ENCODE measurements at places on chromosomes 16 and 17. TPM values are rescaled to one million over a fixed set of nuclear protein-coding genes. Genes with fewer than 3 reads are reported as not detected.

DNA sequence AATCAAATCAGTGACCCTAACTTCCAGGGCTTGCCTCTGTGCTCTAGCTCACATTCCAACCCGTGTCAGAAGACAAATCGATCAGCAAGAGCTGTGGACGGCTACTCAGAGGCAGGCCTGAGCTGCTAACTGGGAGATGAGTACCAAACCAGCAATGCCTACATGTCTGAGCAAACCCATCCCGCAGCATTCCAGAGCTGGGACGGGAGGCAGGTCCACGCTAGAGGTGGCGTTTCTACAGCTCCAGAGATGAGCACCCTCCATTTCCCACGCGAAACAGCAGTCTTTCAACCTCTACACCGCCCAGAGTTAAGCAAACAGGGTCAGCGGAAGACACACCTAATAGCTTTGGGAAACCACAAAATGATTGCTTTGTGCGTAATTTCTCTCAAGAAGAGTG lies 6.5 kb downstream of the NXN start:
- no peaks in the 10 kb centered on the region for H3K36me3 ChIP-seq
- H3K4me3 ChIP-seq = no peak overlapping the region
- H3K27me3 ChIP-seq = peaks cover 59% of the 10 kb centered on the region
- H3K27ac ChIP-seq = no peak overlapping the region
- no peak for DNase-seq
- peaks cover under 1% of the 10 kb centered on the region for H3K4me1 ChIP-seq

DNA sequence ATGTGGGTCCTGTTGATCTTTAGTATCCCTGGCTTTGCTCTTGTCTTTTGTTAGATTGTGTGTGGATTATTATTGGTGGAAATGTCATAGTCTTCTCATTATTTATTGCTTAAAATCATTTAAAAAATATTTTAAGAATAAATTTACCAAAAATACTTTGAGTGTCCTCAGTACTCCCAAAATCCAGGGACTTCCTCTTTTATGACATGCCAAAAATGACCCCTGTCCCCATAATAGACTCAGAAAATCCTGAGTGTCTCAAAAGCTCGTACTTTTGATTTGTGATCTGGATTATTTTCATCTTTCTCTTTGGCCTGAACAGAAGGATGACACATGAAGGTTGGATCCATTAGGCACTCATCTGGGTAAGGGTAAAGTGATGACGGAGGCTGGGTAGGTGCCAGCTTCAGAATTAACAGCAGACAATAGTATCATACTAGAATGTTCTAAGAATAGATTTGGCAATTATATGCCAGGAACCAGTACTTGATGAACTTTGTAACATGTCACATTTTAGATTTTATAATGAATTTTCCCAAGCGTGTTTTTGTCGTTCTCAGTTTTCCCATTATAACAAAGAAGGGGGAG lies 602.2 kb upstream of the CDH8 start:
- no peaks in the 10 kb centered on the region for H3K36me3 ChIP-seq
- H3K4me1 ChIP-seq = no peaks in the 10 kb centered on the region
- H3K27me3 ChIP-seq = no peaks in the 10 kb centered on the region
- no peak overlapping the region for H3K4me3 ChIP-seq
- no peak overlapping the region for H3K27ac ChIP-seq

DNA sequence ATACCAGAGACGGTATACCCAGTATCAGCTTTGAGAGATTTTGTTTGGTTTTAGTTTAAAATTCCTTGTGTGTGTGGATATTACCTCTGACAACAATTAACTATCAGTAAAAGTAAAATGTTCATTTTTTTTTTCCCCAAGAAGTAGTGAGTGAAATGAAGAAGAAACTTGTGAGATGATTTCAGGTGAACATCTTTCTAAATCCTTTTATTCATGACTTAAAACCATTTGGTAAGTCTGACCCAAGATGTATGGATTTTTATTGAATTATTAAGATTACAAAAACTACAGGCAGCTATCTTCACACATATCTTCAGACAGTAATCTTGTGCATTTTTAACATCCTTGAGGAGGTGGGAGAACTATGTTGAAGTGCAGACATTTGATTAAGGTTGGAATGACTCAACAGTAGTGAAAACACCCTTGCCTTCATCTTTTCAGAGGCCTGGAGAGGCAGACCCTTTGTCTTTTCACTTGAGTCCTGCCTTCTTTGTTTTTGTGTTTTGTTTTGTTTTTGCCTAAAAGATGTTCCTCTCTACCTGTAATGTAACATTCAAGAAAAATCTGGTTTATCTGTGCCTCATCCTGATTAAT lies 240.3 kb upstream of the TBX2 start:
- H3K36me3 ChIP-seq = peaks cover 2% of the 10 kb centered on the region
- no peak for DNase-seq
- no peaks in the 10 kb centered on the region for H3K27me3 ChIP-seq
- H3K4me3 ChIP-seq = no peak overlapping the region
- H3K4me1 ChIP-seq = peaks cover 22% of the 10 kb centered on the region
- no peak overlapping the region for H3K27ac ChIP-seq

DNA sequence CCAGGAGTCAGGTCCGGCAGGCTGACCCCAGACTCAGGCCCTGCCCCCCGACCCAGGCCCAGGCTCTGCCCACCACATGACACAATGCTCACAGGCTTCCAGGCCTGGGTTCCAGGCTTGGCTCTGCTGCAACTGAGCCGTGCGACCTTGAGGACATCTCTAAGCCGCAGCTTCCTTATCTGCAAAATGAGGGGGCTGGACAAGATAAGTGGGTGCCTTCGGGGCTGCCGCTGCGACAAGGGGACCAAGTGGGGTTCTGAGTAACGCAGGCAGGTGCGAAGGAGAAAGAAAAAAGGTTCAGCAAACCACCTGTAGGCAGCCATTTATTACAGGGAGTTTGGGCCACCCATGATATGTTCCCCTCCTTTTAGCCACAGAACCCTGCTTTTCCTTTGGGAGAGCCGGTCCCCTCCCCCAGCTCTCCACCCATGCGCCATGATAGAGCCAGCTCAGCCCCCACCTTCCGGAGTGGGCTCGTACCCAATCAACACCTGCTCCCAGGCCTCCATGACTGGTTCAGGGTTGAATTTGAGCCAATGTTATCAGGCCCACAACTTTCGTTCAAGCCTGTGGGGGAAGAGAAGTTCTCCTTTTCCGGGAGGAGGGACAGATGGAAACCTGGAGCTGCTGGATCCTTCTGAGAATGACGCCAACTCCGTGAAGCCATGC lies 38.2 kb downstream of the RTN4RL1 start:
- DNase-seq = no peak
- no peaks in the 10 kb centered on the region for H3K4me1 ChIP-seq
- no peaks in the 10 kb centered on the region for H3K36me3 ChIP-seq
- H3K4me3 ChIP-seq = no peak overlapping the region

- H3K27ac ChIP-seq = no peak overlapping the region
- DNase-seq = no peak
- H3K4me1 ChIP-seq = peaks cover 8% of the 10 kb centered on the region
- no peaks in the 10 kb centered on the region for H3K27me3 ChIP-seq
- no peak overlapping the region for H3K4me3 ChIP-seq
- no peaks in the 10 kb centered on the region for H3K36me3 ChIP-seq
These were observed 238.1 kb downstream of the NTN1 start for GRCh38 chr17:9259419-9259818.

DNA sequence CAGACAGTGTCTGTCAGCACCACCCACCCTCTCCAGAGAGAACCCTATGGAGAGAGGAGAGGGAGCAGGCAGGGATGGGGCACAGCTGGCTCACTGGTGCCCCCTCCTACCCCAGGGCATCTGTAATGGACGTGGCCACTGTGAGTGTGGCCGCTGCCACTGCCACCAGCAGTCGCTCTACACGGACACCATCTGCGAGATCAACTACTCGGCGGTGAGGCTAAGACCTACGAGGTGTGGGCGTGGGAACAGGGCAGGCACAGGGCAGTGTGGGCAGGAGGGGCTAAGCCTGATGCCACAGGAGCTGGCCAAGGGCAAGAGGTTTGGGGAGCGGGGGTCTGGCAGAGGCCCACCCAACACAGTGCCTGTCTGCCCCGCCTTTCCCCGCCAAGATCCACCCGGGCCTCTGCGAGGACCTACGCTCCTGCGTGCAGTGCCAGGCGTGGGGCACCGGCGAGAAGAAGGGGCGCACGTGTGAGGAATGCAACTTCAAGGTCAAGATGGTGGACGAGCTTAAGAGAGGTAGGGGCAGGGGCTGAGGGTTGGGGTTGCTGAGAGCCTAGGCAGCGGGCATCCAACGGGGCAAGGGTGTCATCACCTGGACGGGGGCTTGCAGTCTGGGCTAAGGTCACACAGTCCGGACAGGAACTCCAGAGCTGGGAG lies 15.0 kb downstream of the ITGB4 start:
- no peak overlapping the region for H3K27ac ChIP-seq
- H3K27me3 ChIP-seq = no peaks in the 10 kb centered on the region

DNA sequence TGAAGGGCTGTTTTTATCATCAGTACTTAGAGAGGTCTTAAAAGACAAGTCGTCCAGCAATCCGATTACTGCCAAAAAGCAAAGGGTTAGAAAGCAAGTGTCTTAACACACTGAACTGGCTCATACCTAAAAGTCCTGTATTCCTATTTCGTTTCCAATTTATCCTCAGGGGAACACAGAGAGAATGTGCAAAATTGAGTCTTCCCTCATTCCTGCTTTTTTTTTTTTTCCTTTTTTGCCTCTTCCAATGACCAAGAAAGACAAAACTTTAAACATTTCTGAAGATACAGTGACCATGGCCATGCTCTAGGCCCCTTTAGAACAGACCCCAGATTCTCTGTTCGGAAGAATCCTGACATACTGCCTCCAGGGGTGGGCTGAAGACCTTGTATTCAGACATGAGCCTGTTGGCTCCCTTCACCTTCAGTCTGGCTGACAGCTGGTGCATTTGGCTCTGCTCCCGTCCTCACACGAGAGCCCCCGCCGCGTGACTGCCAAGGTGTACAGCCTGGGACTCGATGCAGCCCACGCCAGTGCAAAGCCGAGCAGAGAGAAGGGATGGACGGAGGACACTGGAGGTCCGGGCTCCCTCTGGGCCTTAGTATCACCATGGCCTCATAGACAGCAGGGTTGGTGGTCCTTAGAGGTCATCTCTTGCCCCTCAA lies 47.0 kb downstream of the COTL1 start:
- H3K27me3 ChIP-seq = no peaks in the 10 kb centered on the region
- H3K4me3 ChIP-seq = no peak overlapping the region
- H3K4me1 ChIP-seq = peaks cover 65% of the 10 kb centered on the region
- H3K27ac ChIP-seq = no peak overlapping the region

DNA sequence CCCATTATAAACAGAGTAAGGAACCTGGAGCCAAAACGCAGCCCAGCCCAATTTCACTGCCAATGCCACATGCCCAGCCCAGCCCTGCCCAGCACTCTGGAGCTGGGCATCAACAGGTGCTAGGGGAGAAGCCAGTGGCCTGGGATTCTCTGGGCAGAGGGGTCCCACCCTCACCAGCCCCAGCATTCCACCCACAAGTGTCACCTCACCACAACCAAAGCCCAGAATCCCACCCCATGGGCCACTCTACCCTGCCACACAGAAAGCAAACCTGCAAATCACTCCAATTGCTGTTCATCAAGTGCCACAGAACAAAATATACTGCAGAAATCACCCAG lies 102.5 kb upstream of the CDH5 start:
- H3K27ac ChIP-seq = no peak overlapping the region
- peaks cover 22% of the 10 kb centered on the region for H3K27me3 ChIP-seq
- H3K4me1 ChIP-seq = peaks cover 1% of the 10 kb centered on the region
- no peak overlapping the region for H3K4me3 ChIP-seq

DNA sequence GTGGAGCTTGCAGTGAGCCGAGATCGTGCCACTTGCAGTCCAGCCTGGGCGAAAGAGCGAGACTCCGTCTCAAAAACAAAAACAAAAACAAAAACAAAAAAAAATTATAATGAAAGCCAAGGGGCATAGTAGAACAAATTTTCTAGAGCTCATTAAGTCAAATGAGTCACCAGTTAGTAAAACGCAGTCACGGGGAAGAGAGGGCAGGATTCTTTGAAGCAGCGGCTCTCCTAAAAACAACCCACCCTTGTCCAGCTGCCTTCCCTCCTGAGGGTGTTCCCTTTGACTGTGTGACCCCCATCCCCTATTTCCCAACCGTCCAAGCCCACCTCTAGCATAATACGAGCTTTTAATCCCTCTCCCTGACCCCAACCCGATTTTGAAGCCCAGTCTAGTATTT lies 44.1 kb upstream of the STH start:
- no peaks in the 10 kb centered on the region for H3K4me1 ChIP-seq
- H3K36me3 ChIP-seq = no peaks in the 10 kb centered on the region
- DNase-seq = no peak
- no peak overlapping the region for H3K27ac ChIP-seq
- H3K4me3 ChIP-seq = no peak overlapping the region

- DNase-seq = peak; percentile 46
- peaks cover 2% of the 10 kb centered on the region for H3K36me3 ChIP-seq
- no peak within 1 kb of the TSS for H3K27ac ChIP-seq
- peaks cover 38% of the 10 kb centered on the region for H3K27me3 ChIP-seq
- peaks cover 3% of the 10 kb centered on the region for H3K4me1 ChIP-seq
These were observed at the start of gene MEIOC for GRCh38 chr17:44655983-44656710. MEIOC (plus strand) TSS chr17:44656468; CDS start chr17:44656614, 146 bp downstream.

DNA sequence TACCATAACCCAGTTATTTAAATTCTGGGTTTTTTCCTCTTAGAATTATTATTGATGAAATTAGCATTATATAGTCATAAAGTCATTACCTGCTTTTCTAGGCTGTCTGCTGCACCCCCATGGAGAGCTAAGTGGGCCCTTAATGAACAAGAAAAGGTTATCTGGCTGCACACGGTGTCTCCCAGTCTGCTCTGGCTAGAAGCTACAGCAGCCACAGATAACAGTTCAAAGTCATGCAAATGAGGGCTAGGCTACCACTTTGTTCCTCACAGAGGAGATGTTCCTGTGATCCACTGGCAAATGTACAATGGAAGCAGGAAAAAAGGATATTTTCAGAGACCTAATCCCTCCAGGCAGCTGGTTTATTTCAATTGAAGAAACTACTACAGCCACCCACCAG lies 112.1 kb downstream of the SNX11 start:
- H3K4me1 ChIP-seq = peaks cover 5% of the 10 kb centered on the region
- peaks cover 3% of the 10 kb centered on the region for H3K36me3 ChIP-seq
- no peak for DNase-seq
- no peaks in the 10 kb centered on the region for H3K27me3 ChIP-seq
- H3K4me3 ChIP-seq = no peak overlapping the region

DNA sequence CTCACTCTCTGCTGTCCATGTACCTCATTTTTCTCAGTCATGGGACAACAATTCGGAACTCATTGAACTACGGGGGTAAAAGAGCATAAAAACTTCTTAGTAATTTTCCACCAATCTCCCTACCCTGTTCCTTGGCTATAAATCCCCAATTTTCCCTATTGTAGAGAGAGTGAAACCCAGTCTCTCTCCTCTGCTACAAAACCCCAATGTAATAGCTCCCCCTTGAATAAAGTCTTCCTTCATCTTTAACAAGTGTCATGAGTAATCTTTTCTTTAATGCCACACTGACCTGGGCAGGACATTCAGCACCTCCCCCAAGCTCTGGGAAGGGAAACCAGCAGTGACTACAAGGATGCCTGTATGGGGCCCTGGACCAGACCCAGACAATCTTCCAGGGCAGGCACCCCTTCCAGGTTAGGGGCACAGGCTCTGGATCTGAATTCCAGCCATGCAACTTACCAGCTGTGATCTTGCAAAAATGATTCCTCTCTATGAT lies 10.2 kb upstream of the EIF1 start:
- H3K4me1 ChIP-seq = peaks cover 65% of the 10 kb centered on the region
- DNase-seq = no peak
- peak overlapping the region; percentile 88 for H3K4me3 ChIP-seq
- H3K27me3 ChIP-seq = no peaks in the 10 kb centered on the region
- H3K27ac ChIP-seq = peak overlapping the region; percentile 94
- peaks cover 9% of the 10 kb centered on the region for H3K36me3 ChIP-seq

The CCDC92B gene
- 0.12 TPM for total RNA-seq

The PRSS27 gene
- total RNA-seq = 1.2 TPM

The FAM171A2 gene
- total RNA-seq = 0.26 TPM

The SPATA22 gene
- total RNA-seq = 0.67 TPM

The OR3A3 gene
- total RNA-seq = not detected

The PITPNM3 gene
- 0.76 TPM for total RNA-seq

The RANBP10 gene
- total RNA-seq = 21.2 TPM

The FOXN1 gene
- total RNA-seq = not detected

The TRAPPC2L gene
- 49.2 TPM for total RNA-seq

The XYLT1 gene
- total RNA-seq = 35.7 TPM

The SPNS2 gene
- total RNA-seq = 1.1 TPM
